ENCODE measurements at places on chromosomes 11 and 22.

- no peak for DNase-seq
Measured at GRCh38 chr11:111347723-111348115, 31.4 kb downstream of the POU2AF1 start.

DNA sequence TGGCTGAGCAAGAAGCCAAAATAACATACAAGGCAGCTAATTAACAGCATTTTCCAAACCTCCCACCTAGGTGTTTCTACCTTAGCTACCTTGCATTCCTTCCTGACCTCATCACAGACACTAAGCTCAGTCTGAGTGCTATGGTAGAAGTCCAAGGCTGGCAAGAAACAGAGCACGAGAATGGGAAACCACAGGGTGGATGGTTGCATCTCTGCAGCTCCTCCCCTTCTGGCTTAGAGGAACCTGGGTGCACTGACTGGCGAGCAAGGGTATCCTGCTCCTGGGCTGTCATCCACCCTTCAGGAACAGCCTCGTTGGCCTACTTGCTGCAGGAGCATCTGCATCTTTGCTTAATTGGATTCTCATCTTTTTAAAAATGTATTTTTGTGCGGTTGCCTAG is 73.1 kb upstream of the KIRREL3 start:
- DNase-seq, result no peak

DNA sequence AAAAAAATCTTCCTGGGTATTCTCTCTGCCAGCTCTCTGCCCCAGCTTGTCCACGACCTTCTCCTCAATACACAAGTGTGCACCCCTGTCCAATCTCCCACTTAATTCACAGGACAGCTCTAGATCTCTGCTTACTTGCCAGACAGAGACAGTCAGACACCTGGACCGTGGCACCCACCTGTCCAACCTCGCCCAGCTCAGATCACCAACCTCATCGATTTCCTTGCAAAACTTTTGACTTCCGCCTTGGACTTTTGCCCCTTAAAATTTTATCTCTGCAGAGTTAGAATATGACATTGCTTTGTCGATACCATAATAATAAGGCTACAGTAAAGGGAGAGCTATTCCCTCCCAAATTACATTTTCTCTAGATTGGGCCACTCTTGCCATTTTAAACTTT is 10.4 kb downstream of the LMF2 start:
- no peak for DNase-seq

- peak; percentile 65 for DNase-seq
Measured at GRCh38 chr22:38870312-38870741, 1.7 kb downstream of the CBX6 start.

- no peak for DNase-seq
Measured at GRCh38 chr11:17449158-17449557, 27.5 kb downstream of the ABCC8 start.
